ENCODE measurements at places on chromosomes 4 and X.
A peak's percentile ranks its signal among the peaks of the same experiment; 100 is the strongest.

DNA sequence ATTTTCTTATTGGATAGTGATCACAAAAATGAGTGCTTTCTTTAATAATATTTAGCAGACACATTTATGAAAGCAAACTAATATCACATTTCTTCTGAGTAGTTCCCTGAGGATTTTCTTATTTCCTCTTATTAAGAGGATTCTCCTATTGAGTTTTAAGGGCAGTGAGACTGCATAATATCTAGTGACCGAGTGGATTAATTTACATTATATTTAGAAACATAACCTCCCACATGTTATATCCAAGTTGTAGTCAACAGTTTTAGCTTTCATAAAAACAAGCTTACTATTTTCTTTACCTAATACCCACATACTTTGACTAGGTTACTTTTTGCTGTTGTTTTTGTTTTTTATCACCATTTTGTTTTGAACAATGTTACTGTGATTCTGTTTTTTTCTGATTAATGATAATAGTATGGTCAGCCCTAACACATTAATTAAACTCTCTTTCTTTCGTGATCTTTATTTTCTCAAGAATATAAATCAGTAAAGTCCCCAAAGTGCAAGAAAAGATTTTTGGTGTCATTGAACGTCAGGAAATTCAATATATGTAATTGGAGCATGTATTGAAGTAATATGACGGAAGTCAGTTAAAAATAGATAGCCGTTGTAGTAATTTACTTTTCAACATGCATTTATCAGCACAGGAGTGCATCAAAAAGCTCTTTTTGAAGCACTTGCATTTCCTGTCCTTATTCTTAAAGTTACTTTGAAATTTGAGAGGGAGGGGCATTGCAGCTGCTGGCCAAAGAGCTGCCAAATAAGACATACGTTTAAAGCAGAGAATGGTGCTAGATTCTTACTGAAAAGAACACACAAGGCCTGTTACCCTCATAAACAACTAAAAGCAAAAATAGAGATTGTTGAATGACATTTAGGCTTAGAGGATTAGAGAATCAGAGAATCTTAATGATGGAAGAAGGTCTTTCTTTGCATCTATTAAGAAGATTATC is 25.2 kb downstream of the DDIT4L start:
- DNase-seq = no peak

DNA sequence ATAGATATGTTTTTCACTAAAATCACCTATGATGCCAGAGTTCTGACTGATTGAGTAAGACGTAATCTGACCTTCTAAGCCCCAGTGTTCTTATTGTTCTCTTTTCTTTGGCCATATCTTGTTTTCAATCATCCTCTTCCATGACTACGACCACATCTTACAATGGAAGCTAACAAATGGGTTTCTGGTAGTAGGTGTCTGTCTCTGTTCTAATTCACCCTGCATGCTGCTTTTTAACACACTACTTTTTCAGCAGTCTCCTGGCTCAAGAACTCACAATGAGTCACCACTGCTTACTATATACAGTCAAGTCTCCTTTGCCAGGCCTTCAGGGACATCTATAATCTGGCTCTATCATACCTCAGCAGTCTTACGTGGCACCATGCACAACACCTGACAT is 146.1 kb downstream of the NEXMIF start:
- DNase-seq = no peak

GRCh38 chrX:138408101-138408500 is 303.4 kb downstream of the FGF13 start:
- no peak for DNase-seq

DNA sequence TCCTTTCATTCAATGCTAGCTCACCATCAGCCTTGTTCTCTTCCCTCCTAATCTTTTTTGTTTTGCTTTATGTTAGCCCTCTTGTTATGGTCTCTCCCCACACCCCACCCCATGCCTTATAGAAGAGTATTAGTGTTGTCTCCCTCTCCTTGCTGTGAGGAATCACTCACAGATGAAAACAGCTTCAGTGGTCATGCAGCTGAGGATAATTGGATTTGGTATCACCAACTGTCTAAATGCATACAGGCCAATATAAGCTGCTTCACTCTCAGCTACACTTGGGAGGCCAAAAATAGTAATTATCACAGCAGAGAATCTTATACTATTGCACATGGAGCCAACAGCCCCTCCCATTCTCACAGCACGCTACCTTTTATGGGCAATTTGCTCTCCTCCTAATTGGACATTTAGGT is 494.6 kb upstream of the FAM241A start:
- no peak for DNase-seq

DNA sequence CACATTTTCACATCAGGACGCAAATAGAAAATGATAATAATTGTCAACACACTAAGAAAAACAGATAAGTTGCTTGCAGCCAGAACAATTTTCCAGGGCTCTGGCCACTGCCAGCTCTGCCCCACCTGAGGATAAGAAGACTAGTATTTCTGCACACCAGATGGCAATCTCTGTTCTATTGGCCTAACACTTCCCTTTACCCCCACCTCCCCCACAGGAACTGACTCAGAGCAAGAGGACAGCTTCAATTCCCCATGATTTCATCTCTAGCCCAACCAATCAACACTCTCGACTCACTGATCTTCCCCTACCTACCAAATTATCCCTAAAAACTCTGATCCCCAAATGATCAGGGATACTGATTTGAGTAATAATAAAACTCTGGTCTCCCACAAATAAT is 164.0 kb downstream of the SMARCA1 start:
- DNase-seq = peak; percentile 4

DNA sequence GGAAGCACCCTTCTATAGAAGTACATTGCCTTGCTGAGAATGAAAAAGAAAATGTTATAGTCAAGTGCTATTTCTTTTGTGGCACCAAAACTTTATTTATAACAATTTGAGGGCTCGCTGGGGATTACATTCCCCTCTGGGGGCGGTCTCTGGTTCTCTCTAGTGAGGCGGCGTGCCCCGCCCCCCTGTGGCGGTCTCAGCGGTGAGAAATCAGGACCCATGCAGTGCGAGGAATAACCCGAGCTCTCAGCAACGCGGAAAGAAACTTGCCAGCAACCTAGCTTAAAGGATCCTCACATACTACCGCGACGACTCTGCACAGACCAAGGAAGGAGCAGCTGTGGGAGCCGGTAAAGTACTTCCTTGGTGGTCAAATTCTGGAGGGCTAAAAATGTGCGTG is 83.4 kb upstream of the SHISA3 start:
- DNase-seq = no peak

GRCh38 chrX:68648960-68649359 is 1.5 kb downstream of the STARD8 start:
- DNase-seq = peak; percentile 32

GRCh38 chr4:85776579-85776978 is 301.6 kb downstream of the ARHGAP24 start:
- DNase-seq = no peak

GRCh38 chr4:117817301-117817700 is 217.0 kb upstream of the NDST3 start:
- DNase-seq = peak; percentile 32

GRCh38 chrX:120795301-120795700 is 80.4 kb downstream of the CT47B1 start:
- DNase-seq = peak; percentile 39

DNA sequence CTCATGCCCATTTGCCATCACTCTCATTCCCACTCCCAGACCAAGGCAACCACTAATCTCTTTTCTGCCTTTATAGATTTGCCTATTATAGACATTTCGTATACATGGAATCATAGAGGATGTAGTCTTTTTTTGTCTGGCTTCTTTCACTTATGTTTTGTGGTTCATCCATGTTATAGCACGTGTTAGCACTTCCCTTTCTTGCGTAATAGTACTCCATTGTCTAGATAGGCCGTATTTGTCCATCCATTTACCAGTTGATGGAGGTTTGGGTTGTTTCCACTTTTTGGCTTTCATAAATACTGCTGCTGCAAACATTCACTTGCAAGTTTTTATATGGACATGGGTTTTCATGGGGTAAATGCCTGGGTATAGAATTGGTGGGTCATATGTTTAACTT is 48.4 kb downstream of the KIF4A start:
- no peak for DNase-seq

DNA sequence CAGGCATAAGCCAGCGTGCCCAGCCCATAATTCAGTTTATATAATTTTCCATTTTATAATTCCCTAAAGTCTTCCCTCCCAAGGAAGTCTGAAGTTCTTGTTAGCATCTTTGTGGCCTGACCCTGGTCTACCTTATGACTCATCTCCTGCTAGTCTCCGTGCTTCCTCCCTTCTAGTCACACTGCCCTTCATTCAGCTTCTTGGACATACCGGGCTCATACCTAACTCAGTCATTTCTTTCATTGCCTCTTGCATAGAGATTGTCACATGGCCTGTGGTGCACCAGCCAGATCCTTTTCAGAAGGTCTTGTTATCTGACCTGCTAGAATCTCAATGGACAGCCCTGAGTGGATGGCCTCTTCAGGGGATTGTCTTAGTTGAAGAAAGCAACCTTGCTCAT is 22.8 kb upstream of the MAML3 start:
- DNase-seq = no peak

DNA sequence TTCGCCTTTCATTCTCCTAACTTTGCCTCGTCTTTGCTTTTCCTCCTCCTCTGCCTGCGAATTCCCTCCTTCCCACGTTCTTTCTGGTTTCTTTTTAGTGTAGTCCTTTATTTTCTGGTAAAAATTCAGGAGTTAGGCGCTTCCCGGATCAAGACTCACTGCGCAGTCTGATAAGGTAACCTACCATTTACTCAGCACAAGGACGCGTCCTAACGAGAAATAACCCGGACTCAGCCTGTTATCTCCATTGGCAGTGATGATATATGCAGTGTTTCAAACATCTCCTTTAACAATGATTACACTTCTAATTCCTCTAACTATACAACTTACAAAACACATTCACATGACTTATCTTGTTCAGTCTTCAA is 357 bp upstream of the ETNPPL start:
- no peak for DNase-seq
